ENCODE measurements at places on chromosomes 1 and 21. TPM values are rescaled to one million over a fixed set of nuclear protein-coding genes. Genes with fewer than 3 reads are reported as not detected.

The FAM163A gene
- not detected for total RNA-seq

The PKLR gene
- not detected for total RNA-seq

The FUCA1 gene
- total RNA-seq, result 2.3 TPM

The TFF2 gene
- not detected for total RNA-seq

The MAP3K21 gene
- 0.13 TPM for total RNA-seq

The TMPRSS15 gene
- not detected for total RNA-seq

DNA sequence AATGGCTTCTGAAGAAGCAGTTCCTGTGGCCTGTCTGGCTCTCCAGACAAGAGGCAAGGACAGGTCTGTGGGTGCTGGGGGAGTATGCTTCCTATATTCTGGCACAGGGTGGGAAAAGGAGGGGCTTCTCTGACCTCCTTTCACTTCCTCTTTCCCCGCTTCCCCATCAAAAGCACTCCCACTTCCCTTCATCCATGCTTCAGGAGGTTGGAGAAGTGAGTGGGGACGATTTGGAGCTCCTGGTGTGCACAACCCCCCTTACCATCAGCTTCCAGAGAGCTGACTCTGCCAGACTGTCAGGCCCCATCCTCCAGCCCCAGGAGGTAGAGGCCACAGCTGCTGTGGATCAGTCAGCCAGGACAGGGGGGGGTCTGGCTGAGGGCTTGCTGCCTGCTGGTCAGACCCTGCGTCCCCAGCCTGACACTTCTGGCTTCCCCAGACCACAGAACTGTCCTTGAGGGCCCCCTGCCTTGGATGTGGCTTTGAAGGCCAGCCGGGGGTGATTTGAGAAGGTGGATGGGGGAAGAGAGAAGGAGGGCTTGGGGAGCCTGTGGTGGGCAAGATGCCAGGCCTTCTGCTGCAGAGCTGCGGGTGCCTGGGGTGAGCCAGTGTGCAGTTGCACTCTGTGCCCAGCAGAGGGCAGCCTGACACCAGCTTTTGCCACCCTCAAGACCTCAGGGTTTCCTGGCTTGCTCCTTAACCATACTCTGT is 21.5 kb upstream of the TMEM222 start:
- DNase-seq, result peak; percentile 82
- peaks cover 26% of the 10 kb centered on the region for H3K4me1 ChIP-seq
- H3K27me3 ChIP-seq, result no peaks in the 10 kb centered on the region
- H3K36me3 ChIP-seq, result peaks cover 19% of the 10 kb centered on the region

DNA sequence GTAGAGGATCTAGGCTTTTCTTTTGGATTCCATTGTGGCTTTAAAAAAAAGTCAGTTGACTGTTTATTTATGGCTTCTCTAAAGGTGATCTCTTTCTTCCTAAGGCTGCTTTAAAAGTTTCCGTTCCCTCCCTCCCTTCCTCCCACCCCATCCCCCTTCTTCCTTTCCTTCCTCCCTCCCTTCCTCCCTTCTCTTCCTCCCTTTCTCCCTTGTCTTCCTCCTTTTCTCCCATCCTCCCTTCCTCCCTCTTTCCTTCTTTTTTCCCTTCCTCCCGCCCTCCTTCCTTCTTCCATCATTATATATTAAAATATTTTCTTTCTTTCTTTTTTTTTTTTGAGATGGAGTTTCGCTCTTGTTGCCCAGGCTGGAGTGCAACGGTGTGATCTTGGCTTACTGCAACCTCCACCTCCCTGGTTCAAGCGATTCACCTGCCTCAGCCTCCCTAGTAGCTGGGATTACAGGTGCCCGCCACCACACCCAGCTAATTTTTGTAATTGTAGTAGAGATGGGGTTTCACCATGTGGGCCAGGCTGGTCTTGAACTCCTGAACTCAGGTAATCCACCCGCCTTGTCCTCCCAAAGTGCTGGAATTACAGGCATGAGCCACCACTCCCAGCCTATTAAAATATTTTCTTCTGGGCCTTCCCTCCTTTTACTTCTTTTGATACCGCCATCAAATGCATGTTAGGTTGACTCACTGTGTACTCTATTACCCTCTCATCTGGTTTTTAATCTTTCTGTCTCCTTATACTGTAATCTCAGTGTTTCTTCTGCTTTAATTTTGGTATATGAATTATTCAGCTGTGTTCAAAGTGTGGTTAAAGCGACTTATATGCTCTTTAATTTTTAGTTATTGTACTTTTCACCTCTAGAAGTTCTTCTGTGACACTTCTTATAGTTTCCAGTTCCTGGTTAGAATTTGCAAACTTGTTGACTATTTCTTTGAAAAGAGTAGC is 59.2 kb upstream of the ATP5PO start:
- no peaks in the 10 kb centered on the region for H3K36me3 ChIP-seq
- H3K27me3 ChIP-seq, result no peaks in the 10 kb centered on the region
- DNase-seq, result no peak
- H3K4me3 ChIP-seq, result no peak overlapping the region
- H3K27ac ChIP-seq, result peak overlapping the region; percentile 97

GRCh38 chr1:91123773-91124172 is 101.9 kb upstream of the ZNF644 start:
- DNase-seq, result no peak
- no peaks in the 10 kb centered on the region for H3K36me3 ChIP-seq
- H3K4me1 ChIP-seq, result peaks cover 4% of the 10 kb centered on the region
- H3K4me3 ChIP-seq, result no peak overlapping the region
- H3K27ac ChIP-seq, result no peak overlapping the region
- no peaks in the 10 kb centered on the region for H3K27me3 ChIP-seq

GRCh38 chr1:100785470-100786052 is 66.0 kb downstream of the VCAM1 start:
- H3K4me3 ChIP-seq, result peak overlapping the region; percentile 14
- peaks cover 14% of the 10 kb centered on the region for H3K4me1 ChIP-seq
- peak; percentile 84 for DNase-seq
- peak overlapping the region; percentile 76 for H3K27ac ChIP-seq
- no peaks in the 10 kb centered on the region for H3K27me3 ChIP-seq

DNA sequence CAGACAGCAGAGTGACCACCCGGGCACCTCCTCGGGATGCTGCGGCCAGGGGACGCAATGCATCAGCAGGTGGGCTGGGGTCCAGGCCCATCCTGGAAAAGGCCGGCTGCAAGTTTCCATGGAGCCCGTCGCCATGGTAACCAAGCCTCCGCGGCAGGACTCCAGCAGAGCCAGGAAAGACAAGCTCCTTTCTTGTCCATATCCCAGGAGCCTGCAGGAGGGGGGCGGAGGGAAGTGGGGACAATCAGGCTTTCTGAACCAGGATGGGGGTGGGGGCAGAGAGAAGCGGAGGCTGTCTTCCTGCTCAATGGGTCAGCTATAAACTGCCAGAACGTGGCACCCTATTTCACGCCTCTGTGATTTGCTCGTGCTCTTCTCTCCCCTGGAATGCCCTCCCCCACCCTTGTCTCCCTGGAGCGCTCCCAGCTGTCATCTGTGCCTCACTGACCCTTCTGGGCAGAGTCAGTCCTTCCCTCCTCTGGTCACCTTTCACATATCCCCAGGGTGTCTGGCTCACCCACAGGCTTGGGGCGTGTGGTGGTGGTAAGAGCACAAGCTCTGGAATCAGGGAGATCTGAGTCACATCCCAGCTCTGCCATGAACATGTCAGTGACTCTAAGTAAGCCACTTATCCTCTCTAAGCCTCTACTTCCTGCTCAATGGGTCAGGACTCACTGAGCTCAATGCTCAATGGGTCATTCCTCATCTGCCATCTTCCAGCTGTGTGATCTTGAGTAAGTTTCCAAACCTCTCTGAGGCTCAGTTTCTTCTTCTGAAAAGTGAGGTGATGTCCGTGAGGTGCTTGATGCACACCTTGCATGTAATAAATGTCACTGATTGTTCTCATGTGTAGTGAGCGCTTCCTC is 58.9 kb upstream of the LAPTM5 start:
- H3K4me1 ChIP-seq, result peaks cover 22% of the 10 kb centered on the region
- peak overlapping the region; percentile 37 for H3K27ac ChIP-seq
- peak; percentile 86 for DNase-seq
- H3K4me3 ChIP-seq, result no peak overlapping the region
- H3K27me3 ChIP-seq, result no peaks in the 10 kb centered on the region

- no peak for DNase-seq
- no peaks in the 10 kb centered on the region for H3K27me3 ChIP-seq
- H3K4me3 ChIP-seq, result no peak overlapping the region
- H3K4me1 ChIP-seq, result no peaks in the 10 kb centered on the region
- H3K36me3 ChIP-seq, result no peaks in the 10 kb centered on the region
Measured at GRCh38 chr1:72336776-72337175, 54.4 kb upstream of the NEGR1 start.

- H3K27ac ChIP-seq, result no peak overlapping the region
- no peak for DNase-seq
- H3K27me3 ChIP-seq, result no peaks in the 10 kb centered on the region
- H3K36me3 ChIP-seq, result no peaks in the 10 kb centered on the region
- no peaks in the 10 kb centered on the region for H3K4me1 ChIP-seq
Measured at GRCh38 chr1:90074970-90075391, 80.1 kb downstream of the ZNF326 start.

DNA sequence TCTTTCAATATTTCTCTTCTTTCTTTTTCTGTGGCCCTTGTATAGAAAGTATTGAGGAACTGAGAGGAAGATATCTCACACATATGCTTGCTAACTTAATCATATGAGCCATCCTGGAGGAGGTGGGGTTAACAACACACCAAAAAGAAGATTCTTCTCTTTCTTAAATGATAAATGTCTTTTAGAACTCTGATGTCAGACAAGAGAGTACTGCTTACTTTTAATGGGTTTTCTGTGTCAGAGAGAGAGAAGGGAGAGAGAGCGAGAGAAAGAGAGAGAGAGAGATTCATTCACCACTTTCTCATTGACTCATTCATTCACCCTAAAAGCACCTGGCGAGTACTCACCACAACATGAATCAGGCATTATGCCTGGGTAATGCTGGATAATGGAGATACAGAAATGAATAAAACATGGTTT is 250.3 kb upstream of the SGIP1 start:
- H3K27me3 ChIP-seq, result no peaks in the 10 kb centered on the region
- H3K4me1 ChIP-seq, result peaks cover 16% of the 10 kb centered on the region
- no peaks in the 10 kb centered on the region for H3K36me3 ChIP-seq
- H3K4me3 ChIP-seq, result no peak overlapping the region
- H3K27ac ChIP-seq, result no peak overlapping the region

- H3K4me1 ChIP-seq, result peaks cover 30% of the 10 kb centered on the region
- no peak for DNase-seq
- H3K36me3 ChIP-seq, result no peaks in the 10 kb centered on the region
- 0 out of 2 replicates have a peak, but pooled peaks cover 3% of the 10 kb centered on the region for H3K27me3 ChIP-seq
Measured at GRCh38 chr1:168504064-168504837, 39.5 kb downstream of the XCL2 start.

GRCh38 chr1:61978796-61979195 is 215.9 kb upstream of the L1TD1 start:
- no peak overlapping the region for H3K27ac ChIP-seq
- no peak for DNase-seq
- H3K4me3 ChIP-seq, result no peak overlapping the region
- H3K4me1 ChIP-seq, result no peaks in the 10 kb centered on the region
- no peaks in the 10 kb centered on the region for H3K36me3 ChIP-seq

- no peaks in the 10 kb centered on the region for H3K27me3 ChIP-seq
- DNase-seq, result no peak
- H3K4me3 ChIP-seq, result no peak overlapping the region
Measured at GRCh38 chr21:35864039-35864438, 196.3 kb downstream of the SETD4 start.

- peak; percentile 78 for DNase-seq
- H3K4me3 ChIP-seq, result no peak overlapping the region
- H3K27ac ChIP-seq, result 0 out of 2 replicates have a peak overlapping the region, but pooled peaks have one; percentile 22
- H3K4me1 ChIP-seq, result peaks cover 10% of the 10 kb centered on the region
Measured at GRCh38 chr1:63691701-63692425, 82.0 kb upstream of the ROR1 start.

DNA sequence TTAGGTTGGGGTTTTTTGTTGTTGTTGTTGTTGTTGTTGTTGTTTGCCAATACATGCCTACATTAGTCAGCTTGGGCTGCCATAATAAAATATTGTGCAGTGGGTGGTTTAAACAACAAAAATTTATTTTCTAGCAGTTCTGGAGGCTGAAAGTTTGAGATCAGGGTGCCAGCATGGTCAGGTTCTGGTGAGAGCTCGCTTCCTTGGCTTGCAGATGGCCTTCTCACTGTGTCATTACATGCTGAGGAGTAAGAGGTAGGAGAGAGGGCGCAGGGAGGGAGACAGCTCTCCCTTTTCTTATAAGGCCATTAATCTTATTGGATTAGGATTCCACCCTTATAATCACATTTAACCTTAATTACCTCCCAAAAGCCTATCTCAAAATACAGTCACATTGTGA is 52.7 kb downstream of the DIRAS3 start:
- no peaks in the 10 kb centered on the region for H3K36me3 ChIP-seq
- DNase-seq, result no peak
- no peaks in the 10 kb centered on the region for H3K4me1 ChIP-seq
- no peak overlapping the region for H3K4me3 ChIP-seq

GRCh38 chr1:192626366-192627179 is 9.4 kb upstream of the RGS13 start:
- no peaks in the 10 kb centered on the region for H3K4me1 ChIP-seq
- no peak overlapping the region for H3K27ac ChIP-seq
- H3K27me3 ChIP-seq, result no peaks in the 10 kb centered on the region

Measured in SJSA1 (cell line).